ENCODE measurements at places on chromosomes 16 and 17.

DNA sequence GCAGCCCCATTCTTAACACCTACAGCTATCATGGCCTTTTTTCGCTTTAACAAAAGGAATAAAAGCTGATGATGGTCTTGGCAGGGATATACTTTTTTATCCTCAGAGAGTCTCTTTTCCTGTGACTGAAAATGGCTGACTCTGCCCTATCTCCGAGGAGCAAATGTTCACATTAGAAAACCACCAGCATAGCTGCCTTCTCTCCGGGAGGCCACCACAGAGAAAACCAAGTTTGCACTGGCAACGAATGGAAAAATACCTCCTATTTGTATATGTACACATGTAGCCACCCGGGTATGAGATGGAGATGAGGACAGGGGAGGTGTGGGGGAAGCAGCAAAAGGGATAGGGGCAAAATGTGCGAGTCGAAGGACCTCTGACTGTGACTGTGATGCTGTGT is 88.2 kb downstream of the STX8 start:
- DNase-seq = no peak

GRCh38 chr16:68049449-68049848 is 26.4 kb downstream of the DUS2 start:
- no peak for DNase-seq

GRCh38 chr16:14086477-14086876 is 15.4 kb downstream of the MRTFB start:
- DNase-seq = no peak

DNA sequence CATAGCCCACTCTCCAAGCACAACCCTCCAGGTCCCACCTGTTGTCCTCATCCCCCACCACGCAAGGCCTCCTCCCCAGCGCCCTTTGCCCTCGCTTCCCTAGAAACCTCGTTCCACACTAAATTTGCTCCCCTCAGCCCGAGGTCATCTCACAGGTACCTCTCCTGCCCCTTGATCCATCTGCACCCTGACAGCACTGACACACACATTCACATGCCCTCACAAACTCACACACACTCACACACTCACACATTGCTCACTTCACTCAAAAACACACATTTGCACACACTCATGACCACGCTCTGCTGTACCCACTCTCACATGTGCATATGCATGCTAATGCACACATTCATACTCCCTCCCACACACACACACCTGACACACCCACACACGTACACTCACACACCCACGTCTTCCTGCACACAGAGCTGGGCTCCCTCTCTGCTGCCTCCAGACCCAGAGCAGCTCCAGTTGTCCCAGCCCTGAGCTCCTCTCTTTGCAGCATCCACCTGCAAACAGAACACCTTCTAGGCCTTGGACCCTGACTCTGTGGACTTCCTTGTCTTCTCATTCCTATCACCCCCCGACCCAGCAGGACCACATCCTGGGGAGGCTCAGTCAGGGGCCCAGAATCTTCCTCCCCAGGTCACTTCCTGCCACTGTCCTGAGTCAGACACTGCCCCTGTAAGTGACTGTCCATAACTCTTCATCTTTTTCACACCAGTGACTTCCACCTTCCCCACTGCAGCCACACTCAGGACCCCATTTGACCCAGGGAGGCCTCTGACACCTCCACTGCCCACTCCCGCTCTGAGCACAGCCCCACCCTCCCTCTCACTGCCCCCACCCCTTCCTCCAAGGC is 4.9 kb downstream of the ASGR2 start:
- no peak for DNase-seq

DNA sequence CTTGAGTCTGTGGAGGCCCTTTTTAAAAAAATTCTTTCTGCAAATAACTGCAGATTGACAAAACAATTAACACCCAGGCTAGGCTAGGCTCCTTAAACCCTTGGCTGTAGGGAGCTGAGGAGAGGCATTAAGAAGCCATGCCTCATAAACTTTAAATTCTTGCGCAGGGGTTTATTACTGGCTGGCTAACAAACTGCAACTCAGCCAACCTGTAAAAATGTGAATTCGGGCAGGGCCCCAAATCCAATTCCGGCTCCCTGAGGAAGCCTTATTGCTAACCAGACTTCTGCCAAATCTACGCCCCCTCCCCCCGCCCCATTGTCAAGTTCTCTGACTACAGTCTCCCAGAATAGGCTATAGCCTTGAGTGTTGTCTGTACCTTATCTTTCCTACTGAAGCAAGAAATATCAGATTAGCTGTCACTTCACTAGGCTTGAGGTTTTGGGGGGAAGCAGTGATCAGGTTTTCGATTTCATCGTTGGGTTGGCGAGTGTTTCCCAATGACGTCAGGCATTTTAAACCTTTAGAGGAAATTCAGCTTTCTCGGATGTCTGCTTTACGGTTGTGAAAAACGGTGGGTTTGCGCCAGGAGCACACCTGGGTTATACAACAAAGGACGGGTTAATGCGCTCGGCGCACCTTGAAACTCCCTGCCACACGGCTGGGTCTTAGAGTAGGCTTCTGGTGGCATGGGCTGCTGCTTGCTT is 2.0 kb downstream of the CDH3 start:
- no peak for DNase-seq

GRCh38 chr17:34114174-34114573 is 140.9 kb upstream of the CCL2 start:
- no peak for DNase-seq

DNA sequence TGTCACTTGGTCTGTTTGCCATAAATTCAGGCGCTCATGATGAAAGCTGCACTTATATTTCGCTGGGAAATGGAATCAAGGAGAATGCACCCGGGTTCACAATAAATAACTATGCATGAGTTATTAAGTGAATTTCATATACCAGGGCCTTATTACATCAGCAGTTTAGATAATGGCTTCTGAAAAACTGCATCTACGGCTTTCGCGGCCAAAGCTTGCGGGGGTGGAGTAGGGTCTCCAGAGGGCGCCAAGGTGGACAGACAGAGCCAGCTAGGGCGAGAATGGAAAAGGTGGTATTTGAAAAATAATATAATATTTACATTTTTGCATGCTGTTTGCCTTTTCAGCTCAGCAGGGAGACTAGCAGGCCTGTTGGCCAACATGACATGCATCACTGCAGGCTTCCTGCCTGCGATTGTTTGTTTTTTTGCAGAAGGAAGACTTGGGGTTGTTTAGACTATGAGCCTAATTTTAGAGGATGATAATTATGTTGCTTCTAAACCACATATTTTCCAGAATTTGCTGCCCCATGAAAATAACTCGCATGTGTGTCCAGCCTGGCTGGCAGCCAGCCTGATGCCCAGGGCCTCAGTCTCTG is 173.8 kb upstream of the IRX3 start:
- DNase-seq = no peak

Data from testis (tissue), 5 donors.